ENCODE measurements at places on chromosomes 2 and 18.

DNA sequence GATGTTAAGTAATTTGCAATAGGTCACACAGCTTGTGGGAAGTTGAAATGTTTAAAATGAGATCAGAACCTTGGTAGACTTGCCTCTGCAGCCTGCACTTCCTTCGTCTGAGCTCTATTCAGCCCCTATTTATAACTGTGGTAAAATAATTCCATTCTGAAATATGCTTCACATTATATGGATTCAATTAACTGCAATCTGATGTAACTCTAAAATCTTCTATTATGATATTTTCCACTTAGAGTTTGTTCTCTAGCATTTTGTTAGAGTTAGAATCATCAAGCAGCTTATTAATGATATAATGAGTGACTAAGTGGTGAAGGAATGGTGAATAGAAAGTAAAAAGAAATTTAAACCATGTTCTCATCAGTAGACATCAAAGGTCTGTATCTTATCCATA lies 139.6 kb upstream of the ARHGAP28 start:
- DNase-seq, result no peak

DNA sequence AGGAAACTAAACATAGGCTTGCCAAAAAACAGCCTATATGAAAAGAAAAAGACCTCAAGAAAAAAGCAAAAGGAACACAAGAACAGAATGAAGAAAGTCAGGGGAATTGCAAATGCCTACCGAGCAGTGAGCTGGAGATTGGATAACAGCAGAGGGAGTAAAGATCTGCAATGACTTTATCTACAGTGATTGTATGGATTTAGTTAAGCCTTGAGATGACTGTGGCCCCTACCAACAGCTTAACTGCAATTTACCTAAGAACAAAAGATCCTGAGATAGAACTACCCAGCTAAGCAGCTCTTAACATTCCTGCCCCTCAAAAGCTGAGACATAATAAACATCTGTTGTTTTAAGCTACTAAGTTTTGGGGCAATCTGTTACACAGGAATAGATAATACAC lies 20.5 kb downstream of the LNPK start:
- no peak for DNase-seq

GRCh38 chr18:75010278-75010677 lies 198.7 kb downstream of the PTGR3 start:
- no peak for DNase-seq

GRCh38 chr2:29688429-29688828 lies 233.0 kb downstream of the ALK start:
- DNase-seq, result no peak
